ENCODE measurements at places on chromosomes 16 and 17.

DNA sequence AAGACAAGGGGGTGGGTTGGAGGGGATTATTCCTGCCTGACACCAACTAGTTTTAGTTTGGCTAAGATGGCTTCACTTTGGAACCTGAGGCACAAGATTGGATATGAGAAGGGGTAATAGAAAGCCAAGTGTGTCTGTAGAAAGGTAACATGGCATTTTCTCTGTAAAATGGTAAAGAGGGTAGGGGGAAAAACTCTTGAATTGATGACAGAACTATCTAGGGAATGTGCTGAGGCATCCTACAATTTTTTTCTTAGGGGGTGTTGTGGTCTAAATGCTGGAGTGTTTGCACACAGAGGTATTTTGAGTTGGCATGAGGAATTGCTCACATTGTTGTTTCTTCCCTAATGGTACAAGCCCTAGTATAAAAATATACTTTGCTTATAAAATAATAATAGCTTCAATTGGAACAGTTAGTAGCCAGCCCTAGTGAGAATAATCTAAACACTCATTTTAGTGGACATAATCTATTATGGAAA lies 25.8 kb downstream of the YPEL2 start:
- DNase-seq, result no peak

GRCh38 chr16:10688291-10688690 lies 6.4 kb downstream of the TEKT5 start:
- DNase-seq, result no peak

DNA sequence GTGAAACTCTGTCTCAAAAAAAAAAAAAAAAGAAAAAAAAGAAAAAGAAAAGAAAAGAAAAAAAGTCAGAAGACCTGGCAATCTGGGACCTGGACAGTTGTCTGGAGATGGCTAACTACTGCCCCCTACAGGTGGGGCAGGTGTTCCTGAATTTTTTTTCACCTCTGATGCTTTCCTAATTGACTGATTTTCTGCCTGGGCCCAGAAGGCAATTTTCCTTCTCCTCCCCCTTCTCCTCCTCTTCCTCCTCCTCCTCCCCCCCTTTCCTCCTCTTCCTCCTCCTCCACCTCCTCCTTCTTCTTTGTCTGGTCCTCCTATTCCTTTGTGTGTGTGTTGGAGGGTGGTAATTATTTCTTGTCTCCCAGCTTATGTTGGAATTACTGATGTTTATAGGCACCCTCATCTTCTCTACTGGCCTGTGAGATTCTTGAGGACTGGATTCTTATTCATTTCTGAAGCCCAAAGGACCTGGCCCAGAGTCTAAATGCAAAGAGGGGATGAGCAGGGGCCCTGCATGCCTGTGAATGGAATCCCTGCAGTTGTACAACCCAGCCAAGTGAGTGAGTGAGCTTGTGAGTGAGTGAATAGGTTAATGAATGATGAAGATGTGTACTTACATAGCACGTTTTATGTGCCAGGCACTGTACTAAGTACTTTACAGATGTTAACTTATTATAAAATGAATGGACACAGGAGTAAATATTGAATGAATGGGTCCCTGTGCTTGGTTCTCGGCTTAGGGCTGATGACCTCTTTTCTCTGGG lies 26.9 kb downstream of the IRX5 start:
- peak; percentile 34 for DNase-seq

DNA sequence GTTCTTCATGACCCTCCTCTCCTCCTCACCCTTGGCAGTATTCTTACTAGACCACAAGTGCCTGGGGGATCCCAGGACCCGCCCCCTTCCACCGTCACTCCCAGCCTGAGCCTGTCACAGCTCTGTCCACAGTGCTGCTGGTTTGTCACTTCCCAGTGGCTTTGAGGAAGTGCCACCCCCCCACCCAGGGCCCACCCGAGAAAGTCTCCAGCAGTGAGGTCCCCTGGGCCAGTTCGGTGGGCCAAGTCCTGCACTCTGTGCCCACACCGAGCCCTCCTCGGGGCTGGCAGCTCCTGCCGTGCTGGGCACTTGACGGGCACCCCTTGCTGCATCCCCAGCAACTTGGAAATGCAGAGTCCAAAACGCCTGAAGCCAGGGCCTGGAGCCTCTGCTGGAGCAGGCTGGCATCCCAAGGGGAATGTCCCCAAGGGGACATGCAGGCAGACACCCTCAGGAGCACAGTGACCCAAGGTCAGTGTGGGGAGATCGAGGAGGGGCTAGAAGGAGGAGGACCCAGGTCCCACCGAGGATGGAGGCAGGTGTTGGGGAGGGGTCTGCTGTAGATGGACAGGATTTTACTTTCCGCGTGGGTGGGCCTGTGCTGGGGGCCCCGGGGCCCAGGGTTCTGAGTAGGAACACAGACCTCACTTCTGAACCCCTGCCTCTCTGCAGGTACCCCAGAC lies 15.5 kb downstream of the MMP15 start:
- no peak for DNase-seq

- no peak for DNase-seq
Measured at GRCh38 chr17:39866013-39866730, 1.8 kb upstream of the ZPBP2 start.

DNA sequence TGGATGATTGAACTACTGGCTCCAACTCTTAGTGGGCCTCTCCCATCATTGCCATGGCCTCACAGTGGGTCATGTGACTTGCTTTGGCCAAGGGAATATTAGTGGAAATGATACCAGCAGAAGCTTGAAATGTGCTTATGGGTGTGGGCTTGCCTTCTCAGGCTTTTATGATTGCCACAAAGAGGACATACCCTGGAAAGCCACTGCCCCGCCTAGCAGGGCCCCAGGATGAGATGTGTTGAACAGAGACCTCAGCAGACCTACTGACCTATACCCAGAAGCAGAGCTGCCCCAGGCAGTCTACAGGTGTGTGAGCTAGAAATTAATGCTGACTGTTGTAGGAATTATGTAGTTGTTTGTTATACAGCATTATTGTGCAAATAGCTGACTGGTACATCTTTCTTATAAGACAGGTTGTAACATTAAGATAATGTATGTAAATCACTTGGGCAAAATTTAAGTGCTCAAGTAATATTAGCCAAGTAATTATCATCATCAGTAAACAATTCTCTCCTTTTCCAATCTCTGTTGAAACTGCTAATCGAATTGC lies 67.8 kb upstream of the CDH5 start:
- DNase-seq, result no peak

GRCh38 chr17:28763804-28764266 lies 20.0 kb downstream of the TRAF4 start:
- DNase-seq, result peak; percentile 75

DNA sequence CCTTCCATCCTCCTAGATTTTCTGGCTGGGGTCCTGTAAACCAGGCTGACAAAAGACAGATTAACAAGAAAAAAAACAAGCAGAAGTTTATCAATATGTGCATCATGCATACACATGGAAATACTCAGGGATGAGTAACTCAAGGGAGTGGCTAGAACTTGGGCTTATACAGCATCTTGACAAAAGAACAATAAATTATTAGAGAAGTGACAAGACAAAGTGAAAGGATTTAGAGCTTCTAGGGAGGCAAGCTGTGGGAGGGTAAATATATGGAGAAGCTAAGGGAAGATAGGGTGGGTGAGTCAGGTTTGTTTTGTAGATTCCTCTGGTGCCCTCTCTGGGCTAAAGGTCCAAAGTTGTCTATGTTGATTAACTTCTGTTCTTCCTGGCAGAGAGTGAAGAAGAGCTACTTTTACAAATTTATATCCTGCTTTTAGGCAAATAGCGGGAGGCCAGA lies 48.0 kb upstream of the NDRG4 start:
- peak; percentile 58 for DNase-seq

DNA sequence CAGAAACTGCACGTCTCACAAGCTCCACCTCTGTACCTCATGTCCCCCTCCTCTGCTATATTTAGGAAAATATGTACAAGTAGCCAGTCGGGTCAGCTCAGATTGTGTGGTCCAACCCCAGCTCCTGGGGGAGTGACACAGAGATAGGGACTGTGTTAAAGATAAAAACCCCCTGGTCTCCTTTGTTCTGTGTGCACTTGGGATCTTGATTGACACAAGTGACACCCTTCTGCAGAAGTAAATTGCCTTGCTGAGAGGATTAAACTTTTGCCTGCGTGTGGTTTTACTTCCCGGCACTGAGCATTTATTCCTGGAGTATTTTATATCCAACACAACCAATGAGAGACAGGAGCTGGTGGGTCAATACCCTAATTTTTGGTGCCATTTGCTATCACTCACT lies 37.5 kb downstream of the TLE7 start:
- no peak for DNase-seq

DNA sequence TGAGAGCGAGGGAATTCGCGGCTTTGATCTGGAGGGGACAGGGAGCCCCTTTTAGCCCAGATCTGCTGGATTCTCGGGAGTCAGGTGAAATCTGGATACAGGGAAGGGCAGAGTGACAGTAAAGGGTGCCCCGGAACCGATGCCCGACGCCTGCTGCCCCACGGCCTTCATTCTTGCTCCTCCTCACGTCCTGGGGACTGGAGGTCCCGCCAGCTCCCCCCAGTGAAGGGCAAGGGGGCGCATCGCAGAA lies 596 bp downstream of the OR1F1 start:
- DNase-seq, result no peak

- DNase-seq, result peak; percentile 57
Measured at GRCh38 chr16:85173146-85173980, 61.1 kb upstream of the CIBAR2 start.

DNA sequence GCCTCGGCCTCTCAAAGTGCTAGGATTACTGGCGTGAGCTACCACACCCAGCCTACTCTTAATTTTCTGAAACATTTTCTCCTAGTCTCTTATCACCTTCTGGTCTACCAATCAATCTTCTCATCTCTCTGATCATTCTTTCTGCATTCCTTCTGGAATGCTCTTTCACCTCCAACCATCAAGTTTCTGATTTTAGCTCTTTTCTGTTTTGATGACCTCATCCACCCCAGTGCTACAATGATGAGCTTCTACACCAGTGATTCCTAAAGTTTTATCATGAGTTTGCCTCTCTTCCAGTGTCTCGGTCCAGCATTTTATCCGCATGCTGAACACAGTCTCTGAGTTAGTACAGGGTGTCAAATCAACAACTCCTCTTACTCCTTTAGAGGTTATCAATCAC lies 31.5 kb downstream of the NME2 start:
- no peak for DNase-seq

- DNase-seq, result no peak
Measured at GRCh38 chr16:82848013-82848412, 221.2 kb downstream of the CDH13 start.

- peak; percentile 47 for DNase-seq
Measured at GRCh38 chr16:69482410-69482991, 58.1 kb downstream of the CYB5B start.

DNA sequence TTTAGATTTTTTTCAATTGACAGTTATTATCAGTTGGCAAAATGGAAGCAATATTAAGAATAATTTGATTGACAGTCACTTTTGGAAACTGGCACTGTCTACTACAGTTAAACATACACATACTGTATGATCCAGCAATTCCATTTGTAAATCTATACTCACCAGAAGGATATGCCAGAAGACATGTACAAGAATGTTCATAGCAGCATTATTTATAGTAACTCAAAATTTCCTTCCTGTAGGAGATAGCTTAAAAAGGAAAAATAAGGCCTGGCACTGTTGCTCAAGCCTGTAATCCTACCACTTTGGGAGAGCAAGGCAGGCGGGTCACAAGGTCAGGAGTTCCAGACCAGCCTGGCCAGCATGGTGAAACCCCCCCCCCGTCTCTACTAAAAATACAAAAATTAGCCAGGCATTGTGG lies 89.3 kb downstream of the VMP1 start:
- DNase-seq, result no peak

GRCh38 chr17:61837175-61838051 lies 25.9 kb downstream of the BRIP1 start:
- peak; percentile 61 for DNase-seq

GRCh38 chr16:80680046-80680445 lies 124.4 kb downstream of the CDYL2 start:
- no peak for DNase-seq

DNA sequence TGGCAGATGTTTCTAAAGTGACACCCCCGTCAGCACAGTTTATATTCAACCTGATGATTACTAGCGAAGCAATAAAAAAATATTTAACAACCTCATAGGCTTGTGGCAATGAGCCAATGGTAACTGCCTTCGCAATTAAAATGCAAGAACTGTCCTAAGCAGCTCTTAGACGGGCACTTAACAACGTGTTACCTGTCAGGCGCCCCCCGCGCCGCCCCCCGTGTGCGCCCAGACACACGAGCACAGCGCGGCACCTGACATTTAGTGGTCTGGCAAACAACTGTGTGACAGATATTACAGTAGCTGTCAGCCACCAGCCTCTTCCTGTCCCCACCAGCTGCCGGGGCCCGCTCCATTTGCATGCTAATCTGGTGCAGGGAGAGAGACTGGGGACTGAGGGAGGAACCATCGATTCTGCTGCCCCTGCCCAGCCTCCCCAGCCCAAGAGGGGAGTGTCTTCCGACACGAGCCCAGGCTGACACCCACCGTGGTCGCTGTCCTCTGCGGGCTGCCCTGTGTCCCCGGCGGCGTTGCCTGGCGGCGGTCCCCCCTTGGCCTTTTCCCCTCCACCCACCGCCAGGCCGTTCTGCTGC lies 12.7 kb downstream of the NDUFAF8 start:
- DNase-seq, result peak; percentile 85

GRCh38 chr17:43734376-43734775 lies 24.2 kb downstream of the SOST start:
- DNase-seq, result no peak

GRCh38 chr17:18014006-18014405 lies 25.0 kb downstream of the ATPAF2 start:
- DNase-seq, result no peak

GRCh38 chr17:47316311-47316710 lies 7.4 kb upstream of the EFCAB13 start:
- DNase-seq, result no peak
